ENCODE measurements at places on chromosomes 6 and 20.

DNA sequence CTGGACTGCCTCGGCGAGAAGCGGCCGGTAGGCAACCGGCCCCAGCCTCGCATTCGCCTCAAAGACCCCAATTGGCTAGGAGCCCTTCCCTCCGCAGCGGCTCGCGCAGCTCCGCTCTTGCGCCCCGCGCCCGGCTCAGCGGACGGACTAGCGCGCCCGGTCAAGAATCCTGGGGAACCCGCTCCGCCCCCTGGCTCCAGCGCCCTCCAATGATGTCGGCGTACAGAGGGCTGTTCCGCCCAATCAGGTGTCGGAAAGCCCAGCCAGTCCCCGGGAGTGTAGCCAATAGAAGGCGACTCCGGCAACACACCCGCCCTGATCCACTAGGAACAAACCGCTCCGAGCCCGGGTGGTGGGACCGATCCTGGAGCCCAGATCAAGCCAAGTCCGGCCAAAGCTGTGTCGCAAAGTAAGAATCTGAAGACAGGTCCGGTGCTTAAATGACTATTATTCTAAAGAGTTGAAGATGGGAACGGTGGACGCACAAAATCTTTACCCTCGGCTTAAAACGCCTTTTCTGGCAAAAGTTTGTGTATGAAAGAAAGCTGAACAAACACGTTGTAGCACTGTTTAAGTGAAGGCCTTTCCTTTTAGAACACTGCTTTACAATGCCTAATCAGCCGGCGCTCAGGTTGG lies 132.2 kb downstream of the OGFRL1 start:
- no peak for DNase-seq

- DNase-seq: no peak
Measured at GRCh38 chr6:14707971-14708465, 537.9 kb upstream of the JARID2 start.

- DNase-seq: no peak
Measured at GRCh38 chr6:163543321-163543720, 128.8 kb downstream of the QKI start.

GRCh38 chr6:114253431-114253830 lies 89.4 kb downstream of the HS3ST5 start:
- no peak for DNase-seq

- no peak for DNase-seq
Measured at GRCh38 chr20:14264869-14265268, 72.5 kb downstream of the FLRT3 start.

- no peak for DNase-seq
Measured at GRCh38 chr6:71079677-71080076, 122.8 kb upstream of the B3GAT2 start.

- DNase-seq: no peak
Measured at GRCh38 chr6:37283268-37283667, 25.3 kb upstream of the TMEM217 start.

DNA sequence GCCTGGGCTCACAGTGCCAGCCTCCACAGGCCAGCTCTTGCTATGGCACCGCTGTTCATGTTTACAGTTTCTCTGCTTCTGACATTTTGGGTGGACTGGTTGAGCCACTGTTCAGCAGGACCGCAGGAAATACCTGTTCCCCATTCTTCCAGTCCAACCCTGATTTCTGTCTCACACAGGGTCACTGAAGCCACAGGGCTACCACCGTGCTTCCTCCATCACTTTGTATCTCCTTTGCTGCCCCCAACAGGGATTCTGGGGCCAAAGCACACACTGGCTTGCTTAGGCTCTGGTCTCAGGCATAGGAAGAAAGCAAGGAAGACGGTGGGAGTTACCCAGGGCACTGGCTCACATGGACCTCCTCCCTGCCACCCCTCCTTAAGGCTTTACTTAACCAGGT lies 164.5 kb downstream of the UNC5CL start:
- no peak for DNase-seq

GRCh38 chr20:23585808-23586734 lies 17.8 kb upstream of the CST9L start:
- no peak for DNase-seq

DNA sequence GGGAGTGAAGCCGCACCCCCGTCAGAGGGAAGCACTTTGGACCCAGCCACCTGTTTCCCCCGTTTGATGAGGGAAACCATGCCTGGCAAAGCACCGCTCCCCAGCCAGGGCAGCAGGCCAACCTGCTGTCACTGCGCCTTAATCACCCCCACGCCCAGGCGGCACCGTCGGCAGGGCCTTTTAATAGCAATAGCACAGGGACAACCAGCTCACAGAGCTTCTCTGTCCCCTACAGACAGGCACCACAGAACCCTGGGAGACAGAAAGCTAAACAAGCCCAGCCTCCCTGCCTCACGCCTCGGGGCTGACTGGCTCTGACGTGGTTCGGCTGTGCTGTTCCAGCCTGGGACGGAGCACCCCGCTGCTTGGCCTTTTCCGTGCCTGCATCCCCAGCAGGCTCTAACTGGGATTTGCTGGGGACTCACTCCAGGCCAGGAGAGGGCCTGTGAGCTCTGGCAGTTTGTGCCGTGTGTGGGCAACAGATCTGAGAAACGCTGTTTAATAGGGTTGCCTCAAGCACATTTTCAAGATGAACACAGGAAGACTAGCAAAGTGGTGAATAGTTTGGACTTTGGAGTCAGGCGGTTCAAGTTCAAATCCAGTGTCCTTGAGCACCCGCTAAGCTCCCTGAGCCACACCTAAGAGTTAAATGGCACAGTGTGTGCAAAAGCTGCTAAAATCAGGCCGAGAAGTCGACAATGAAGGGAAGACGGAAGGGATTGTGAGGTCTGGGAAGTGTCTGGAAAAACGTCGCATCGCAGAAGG lies 223.8 kb downstream of the NRN1 start:
- no peak for DNase-seq

GRCh38 chr6:39912446-39912845 lies 21.8 kb downstream of the MOCS1 start:
- DNase-seq: no peak

GRCh38 chr20:2246069-2246491 lies 49.7 kb upstream of the TGM3 start:
- no peak for DNase-seq

DNA sequence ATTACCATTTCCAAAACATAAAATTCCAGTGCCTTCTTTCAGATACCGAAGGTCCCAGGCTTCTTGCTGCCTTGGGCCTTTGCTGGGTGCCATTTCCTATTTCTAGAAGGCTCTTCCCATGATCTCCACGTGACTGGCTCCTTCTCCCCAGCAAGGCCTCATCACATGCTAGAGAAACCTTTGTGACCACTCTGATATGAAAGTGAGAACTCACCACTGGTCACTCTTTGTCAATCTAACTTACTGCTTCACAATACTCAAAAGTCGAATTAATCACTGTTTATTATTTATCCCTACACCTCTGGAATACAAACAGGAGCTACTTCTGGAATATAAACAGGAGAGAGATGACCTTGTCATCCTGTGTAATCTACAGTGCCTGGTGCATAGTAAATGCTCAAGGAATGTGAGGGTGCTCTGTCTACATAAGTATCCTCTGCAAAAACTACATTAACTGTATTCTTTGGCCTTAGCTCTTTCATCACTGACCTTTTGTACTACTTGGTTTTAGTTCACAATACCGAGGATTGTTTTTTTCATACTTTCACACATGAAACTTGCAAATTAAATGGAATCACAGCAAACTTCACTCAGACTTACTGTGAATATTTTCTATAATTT lies 1.6 kb downstream of the STX7 start:
- DNase-seq: peak; percentile 13

GRCh38 chr20:7702141-7702540 lies 238.1 kb downstream of the HAO1 start:
- DNase-seq: no peak

- no peak for DNase-seq
Measured at GRCh38 chr6:130715058-130715457, 112.1 kb upstream of the SMLR1 start.

DNA sequence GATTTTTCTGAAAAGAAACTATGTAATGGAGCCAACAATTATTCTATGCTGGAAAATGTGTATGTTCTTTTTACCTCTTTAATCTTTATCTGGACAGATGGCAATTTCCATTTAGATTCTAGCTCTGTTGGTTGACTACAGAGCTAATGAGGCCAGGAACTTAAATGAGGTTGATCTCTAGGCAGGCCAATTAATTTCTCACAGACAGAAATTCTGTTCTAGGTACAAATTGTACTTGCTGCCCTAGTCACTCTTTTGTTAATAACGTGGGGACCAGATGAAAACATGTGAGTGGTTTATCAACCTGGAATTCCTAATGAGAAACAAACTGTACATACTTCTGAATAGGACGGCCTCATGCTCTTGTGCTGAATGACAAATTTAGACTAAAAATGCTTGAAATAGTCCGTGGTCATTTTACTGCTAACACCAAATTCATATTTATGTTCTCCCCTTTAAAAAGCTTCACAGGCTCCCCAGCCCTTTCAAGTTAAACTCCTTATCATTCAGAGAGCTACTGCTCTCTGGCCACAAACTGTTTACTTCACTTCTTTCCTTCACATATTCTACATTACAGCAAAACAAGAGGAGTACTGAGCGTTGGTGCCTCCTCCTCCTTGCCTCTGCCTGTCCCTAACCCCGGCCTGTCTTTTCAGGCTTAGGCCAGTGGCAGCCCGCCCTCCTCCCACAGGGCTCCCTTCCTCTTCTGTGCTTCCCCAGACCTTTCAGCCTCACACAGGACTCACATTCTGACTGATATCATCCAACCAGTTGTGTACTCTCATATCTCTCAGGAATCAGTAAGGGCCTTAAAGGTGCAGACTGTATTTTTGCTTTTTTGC lies 41.4 kb downstream of the DTNBP1 start:
- DNase-seq: peak; percentile 24

DNA sequence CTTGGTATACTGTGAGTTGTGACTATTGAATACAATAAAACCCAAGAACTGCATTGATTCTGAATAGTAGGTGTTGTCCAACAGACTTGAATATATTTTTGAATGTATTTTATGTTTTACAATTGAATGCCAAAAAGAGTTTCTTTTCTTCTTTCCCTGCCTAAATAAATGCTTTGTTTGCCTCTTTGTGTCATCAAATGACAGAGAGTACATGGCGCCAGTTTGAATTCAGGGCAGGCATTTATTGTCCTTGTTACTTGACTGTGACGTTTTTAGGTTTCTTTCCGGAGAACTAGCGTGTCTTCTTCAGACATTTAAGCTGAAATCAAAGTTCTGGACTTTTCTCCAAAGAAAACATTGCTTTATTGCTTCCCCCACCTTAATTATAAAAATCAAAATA lies 16.6 kb downstream of the KIF3B start:
- DNase-seq: no peak

GRCh38 chr20:62164879-62165761 lies 17.7 kb upstream of the MTG2 start:
- no peak for DNase-seq

DNA sequence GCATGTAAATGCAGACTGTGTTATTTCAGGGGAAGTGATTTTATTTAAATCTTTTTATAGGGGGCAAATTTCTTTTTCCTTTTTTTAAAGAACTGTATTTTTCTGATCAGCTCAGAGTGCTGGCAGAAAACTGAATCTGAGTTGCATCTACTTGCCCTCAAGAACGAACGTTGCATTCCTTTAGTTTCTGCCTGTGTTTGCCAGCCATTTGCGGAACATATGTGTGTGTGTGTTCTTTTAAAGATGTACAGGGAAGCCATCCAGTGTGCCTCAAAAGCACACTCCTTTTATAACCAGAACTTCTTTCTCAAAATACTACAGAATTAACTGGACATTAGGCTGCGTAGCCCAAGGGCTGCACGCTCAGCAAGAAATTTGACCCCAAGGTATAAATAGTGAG lies 25.8 kb upstream of the INSM1 start:
- no peak for DNase-seq
